ENCODE measurements at places on chromosomes 7 and 10.

- H3K27ac ChIP-seq = no peak overlapping the region
- no peak overlapping the region for H3K4me3 ChIP-seq
- no peaks in the 10 kb centered on the region for H3K27me3 ChIP-seq
- no peaks in the 10 kb centered on the region for H3K36me3 ChIP-seq
These were observed 520.1 kb downstream of the KCNMA1 start for GRCh38 chr10:77117501-77117900.

GRCh38 chr7:28726555-28726954 lies 231.6 kb downstream of the TRIL start:
- H3K27ac ChIP-seq = no peak overlapping the region
- no peak overlapping the region for H3K4me3 ChIP-seq
- no peaks in the 10 kb centered on the region for H3K27me3 ChIP-seq
- no peaks in the 10 kb centered on the region for H3K4me1 ChIP-seq
- ATAC-seq = no peak

DNA sequence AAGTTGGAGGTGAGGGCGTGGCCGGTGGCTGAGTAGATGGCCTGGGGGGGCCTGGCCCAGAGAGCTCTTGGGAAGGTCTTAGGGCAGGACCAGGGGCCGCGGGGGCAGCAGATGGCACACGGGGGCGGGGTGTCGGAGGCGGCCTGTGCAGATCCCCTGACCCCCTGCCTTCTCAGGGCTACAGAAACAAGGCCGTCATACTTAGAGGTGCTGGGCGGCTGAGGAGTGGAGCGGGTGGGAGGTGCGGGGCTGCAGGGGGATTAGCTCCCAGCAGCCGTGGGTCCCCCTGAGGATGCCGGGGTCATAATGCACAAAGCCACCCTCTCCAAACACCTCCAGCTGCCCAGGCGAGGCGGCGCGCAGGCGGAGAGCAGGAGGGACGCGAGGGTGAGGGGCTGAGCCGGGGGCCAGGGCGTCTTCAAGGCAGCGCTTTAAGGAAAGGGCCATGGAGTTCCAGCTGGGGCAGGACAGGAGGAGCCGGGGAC lies 40.4 kb upstream of the ZNF32 start:
- H3K4me3 ChIP-seq = peak overlapping the region; percentile 68
- peaks cover 50% of the 10 kb centered on the region for H3K27me3 ChIP-seq
- H3K36me3 ChIP-seq = no peaks in the 10 kb centered on the region
- H3K27ac ChIP-seq = no peak overlapping the region
- no peak for ATAC-seq

GRCh38 chr7:92836489-92836999 lies at the start of gene CDK6:
CDK6 (minus strand) TSS chr7:92836573; CDS start chr7:92833323, 3,250 bp downstream.
- peak; percentile 69 for ATAC-seq
- no peaks in the 10 kb centered on the region for H3K36me3 ChIP-seq
- peak within 1 kb of the TSS; percentile 81 for H3K27ac ChIP-seq
- H3K4me1 ChIP-seq = peaks cover 38% of the 10 kb centered on the region
- peak within 1 kb of the TSS; percentile 83 for H3K4me3 ChIP-seq

DNA sequence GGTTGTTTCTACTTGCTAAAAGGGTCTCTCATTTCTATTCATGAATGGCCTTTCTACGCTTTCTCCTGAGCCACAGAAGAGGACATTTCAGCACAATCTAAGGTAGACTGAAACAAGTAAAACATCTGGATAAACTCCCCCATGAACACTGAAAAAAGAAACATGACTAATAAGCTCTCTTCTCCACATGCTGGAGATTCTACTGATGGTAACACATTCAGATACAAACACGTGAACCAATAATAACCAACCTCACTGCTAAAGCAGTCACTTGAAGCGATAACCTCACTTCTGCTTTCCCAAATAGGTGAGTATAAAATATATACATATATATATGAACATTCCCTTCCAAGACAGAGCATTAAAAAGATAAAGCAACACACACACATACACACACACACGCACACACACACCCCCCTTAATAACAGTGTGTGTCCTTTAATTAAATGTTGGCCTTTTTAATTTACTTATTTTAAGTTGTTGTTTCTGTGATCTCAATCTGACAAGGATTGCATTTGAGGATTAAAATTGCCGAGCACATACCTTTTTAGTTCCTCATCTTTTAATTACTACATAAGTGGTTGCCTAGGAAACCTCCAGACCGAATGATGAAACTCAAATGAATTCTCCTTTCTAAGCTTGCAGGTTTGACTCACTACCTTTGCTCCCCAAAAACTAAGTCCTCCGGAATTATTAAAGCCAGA lies 292.4 kb upstream of the KLF14 start:
- peak overlapping the region; percentile 90 for H3K27ac ChIP-seq
- peaks cover 81% of the 10 kb centered on the region for H3K4me1 ChIP-seq
- H3K27me3 ChIP-seq = no peaks in the 10 kb centered on the region
- peaks cover 23% of the 10 kb centered on the region for H3K36me3 ChIP-seq

DNA sequence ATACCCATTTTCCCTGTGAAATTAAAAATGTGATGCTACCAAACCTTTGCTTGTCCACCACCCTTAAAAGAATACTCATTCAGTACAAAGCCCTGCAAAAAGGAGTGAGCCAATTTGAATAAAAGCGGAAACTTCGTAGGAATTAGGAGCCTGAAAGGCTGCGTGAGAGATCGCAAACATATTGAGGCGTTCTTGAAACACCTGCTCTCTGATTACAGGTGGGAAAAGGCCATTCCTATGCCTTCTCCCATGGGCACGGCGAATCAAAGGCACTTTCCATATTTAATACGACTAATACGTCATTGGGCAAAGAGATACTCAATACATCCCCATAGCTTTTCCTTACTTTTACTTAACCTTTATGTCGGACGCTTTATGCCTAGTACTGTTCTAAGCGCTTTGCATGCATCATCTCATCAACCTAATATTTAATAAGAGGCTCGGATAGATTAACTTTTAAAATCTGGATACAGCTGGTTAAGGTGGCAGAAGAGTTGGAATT lies 30.9 kb upstream of the KMT2E start:
- peaks cover 43% of the 10 kb centered on the region for H3K4me1 ChIP-seq
- H3K4me3 ChIP-seq = peak overlapping the region; percentile 100
- peak overlapping the region; percentile 100 for H3K27ac ChIP-seq
- no peak for ATAC-seq
- no peaks in the 10 kb centered on the region for H3K27me3 ChIP-seq

DNA sequence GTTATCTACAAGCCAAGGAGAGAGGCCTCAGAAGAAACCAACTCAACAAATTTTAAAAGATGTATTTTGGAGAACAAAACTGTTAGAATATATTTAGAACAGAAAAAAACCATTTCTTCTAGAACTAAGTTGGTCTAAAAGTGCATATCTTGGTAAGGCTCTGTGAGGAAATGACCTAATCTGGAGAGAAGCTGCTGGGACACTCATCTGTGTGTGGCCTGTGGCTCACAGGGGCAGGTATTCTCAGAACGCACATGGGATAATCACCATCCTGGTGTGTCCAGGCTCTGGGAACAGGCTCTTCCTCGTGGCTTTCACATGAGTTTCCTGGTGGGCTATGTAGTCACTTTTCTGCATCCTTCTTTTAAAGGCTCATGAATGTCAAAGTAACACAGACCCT lies 38.1 kb upstream of the PRSS1 start:
- H3K36me3 ChIP-seq = no peaks in the 10 kb centered on the region
- H3K27ac ChIP-seq = peak overlapping the region; percentile 35
- no peaks in the 10 kb centered on the region for H3K27me3 ChIP-seq
- no peak overlapping the region for H3K4me3 ChIP-seq
- ATAC-seq = no peak

GRCh38 chr10:100009283-100009792 lies 409 bp downstream of the DNMBP start:
- H3K27ac ChIP-seq = peak overlapping the region; percentile 77
- peaks cover 74% of the 10 kb centered on the region for H3K4me1 ChIP-seq
- peak overlapping the region; percentile 89 for H3K4me3 ChIP-seq
- peak; percentile 82 for ATAC-seq
- H3K36me3 ChIP-seq = no peaks in the 10 kb centered on the region

- H3K4me3 ChIP-seq = no peak overlapping the region
- no peak overlapping the region for H3K27ac ChIP-seq
- H3K27me3 ChIP-seq = no peaks in the 10 kb centered on the region
- H3K36me3 ChIP-seq = no peaks in the 10 kb centered on the region
- H3K4me1 ChIP-seq = no peaks in the 10 kb centered on the region
- ATAC-seq = no peak
These were observed 43.9 kb downstream of the PNLIPRP2 start for GRCh38 chr10:116664631-116665030.

DNA sequence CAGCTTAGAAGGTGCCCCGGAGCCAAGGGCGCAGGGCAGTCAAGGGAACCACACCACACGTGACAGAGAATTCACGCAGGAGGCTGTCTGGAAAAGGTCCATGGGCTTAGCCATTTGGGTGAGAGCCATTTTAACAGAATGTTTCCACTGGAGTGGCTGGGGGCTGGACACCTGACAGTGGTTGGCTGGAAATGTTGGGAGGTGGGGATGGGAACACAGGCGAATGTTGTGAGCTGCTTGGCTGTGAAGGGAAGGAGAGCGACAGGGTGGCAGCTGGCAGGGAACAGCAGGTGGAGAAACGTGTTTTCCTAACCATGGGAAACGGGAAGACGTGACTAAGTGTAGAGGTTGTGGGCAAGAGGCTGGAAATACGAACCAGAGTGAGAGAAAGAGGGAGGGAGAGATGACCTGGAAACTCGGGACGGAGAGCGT lies 100.5 kb upstream of the ZNF32 start:
- no peak overlapping the region for H3K27ac ChIP-seq
- no peaks in the 10 kb centered on the region for H3K36me3 ChIP-seq
- H3K27me3 ChIP-seq = peaks cover 18% of the 10 kb centered on the region

- no peaks in the 10 kb centered on the region for H3K36me3 ChIP-seq
- no peak overlapping the region for H3K27ac ChIP-seq
- peaks cover 6% of the 10 kb centered on the region for H3K4me1 ChIP-seq
- no peaks in the 10 kb centered on the region for H3K27me3 ChIP-seq
These were observed 97.7 kb downstream of the TAF3 start for GRCh38 chr10:7915923-7916536.

DNA sequence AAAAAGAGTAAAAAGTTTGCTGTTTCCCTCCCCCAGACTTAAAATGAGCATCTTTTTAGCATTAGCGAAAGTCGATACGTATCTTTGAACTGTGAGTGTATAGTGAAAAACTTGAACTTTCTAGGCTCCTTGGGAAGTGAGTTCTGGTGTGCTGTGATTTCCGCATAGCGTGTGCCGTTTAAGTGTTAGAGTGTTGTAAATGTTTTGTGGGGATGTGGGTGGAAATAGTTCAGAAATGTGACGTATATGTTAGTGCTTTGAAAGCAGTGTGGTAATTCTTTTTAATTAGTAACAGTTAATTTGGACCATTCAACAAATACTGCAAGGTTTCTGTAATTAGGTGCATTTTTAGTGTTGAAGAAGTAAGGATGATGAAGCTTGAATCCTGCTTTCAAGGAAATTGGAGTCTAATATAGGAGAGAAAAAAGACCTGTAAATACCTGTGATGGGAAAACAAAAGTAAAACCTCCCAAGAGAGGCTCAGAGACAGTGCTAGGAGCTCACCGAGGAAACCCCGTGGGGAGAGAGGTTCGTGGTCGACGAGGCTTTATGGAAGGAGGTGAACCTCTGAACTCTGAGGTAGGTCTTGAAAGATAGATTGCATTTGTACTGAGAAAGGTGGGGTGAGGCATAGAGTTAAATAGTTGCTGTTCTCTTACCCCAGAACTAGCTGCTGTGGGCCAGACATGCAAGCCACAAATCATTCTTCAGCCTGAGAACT lies 40.8 kb downstream of the RBM33 start:
- H3K27ac ChIP-seq = peak overlapping the region; percentile 45
- no peaks in the 10 kb centered on the region for H3K27me3 ChIP-seq
- no peak overlapping the region for H3K4me3 ChIP-seq
- peaks cover 85% of the 10 kb centered on the region for H3K36me3 ChIP-seq
- ATAC-seq = no peak

DNA sequence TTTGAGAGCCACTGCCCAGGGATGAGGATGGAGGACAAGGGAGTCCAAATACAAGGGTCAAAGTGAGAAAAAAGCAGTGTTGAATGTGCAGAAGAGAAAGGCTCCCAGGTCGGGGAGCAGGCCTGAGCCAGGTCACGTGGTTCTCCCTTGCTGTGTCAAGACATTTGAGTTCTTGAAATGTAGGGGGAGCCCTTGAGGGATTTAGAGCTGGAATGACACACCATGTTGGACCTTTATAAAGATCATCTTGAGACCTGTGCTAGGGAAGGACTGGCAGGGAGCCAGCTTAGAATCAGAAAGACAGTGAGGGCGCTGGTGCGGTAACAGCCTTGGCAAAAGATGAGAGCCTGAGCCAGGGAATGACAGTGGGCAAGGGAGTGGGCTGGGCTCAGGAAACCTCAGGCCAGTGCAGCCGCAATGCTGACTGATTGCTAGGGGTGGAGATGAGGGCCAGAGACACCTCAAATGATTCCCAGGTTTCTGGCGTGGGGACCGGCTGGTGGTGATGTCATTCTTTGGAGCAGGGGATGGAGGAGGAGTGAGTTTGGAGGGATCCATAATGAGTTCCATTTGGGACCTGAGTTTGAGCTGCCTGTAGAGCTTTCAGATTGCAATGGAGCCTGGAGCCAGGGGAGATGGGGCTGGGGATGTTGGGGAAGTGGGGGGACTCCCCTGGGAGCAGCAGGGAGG lies 120.1 kb downstream of the PTPN20 start:
- H3K27me3 ChIP-seq = peaks cover 20% of the 10 kb centered on the region
- no peaks in the 10 kb centered on the region for H3K36me3 ChIP-seq
- no peak overlapping the region for H3K4me3 ChIP-seq
- no peak overlapping the region for H3K27ac ChIP-seq
- H3K4me1 ChIP-seq = no peaks in the 10 kb centered on the region

DNA sequence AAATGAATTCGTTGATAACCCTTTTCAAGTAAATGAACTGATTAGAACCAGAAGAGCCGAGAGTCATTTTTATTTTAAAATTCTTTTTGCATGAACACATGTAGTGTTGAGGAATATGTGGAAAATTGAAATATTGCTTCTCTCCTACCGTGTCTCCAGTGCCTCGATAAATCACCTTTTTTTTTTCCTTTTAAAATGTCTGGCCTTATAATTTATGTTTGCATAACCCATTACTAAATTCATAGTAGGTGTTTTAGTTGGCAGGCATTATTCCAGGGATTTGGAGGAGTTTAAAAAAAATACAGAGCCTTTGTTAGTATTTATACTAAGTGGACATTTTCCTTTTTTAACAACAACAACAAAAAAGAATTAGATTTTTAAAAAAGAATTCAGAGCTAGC lies 115.6 kb downstream of the CUX1 start:
- no peak for ATAC-seq
- no peaks in the 10 kb centered on the region for H3K27me3 ChIP-seq
- peaks cover 37% of the 10 kb centered on the region for H3K4me1 ChIP-seq
- H3K4me3 ChIP-seq = no peak overlapping the region
- no peak overlapping the region for H3K27ac ChIP-seq

- H3K4me3 ChIP-seq = no peak overlapping the region
- no peaks in the 10 kb centered on the region for H3K4me1 ChIP-seq
- ATAC-seq = peak; percentile 9
- no peak overlapping the region for H3K27ac ChIP-seq
These were observed 215.3 kb upstream of the ZNF32 start for GRCh38 chr10:43863859-43864591.

DNA sequence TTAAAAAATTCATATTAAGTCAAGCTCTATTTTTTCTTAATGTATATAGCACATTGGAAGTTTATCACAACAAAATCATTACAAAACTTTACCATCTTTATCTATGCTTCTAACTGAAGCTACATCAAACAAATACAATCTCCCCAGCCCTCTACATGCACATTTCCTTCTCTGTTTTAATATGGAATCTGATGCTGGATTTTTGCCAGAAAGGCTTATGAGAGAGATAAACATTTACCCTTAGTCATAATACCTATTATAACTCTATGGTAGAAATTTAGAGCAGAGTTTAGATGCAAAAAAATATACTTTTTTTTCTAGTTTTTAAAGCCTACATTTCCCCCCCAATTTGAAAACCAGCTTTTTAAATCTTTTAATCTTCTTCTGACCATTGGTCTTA lies 1198.6 kb downstream of the GATA3 start:
- no peak overlapping the region for H3K4me3 ChIP-seq
- H3K4me1 ChIP-seq = no peaks in the 10 kb centered on the region
- H3K27me3 ChIP-seq = peaks cover 20% of the 10 kb centered on the region
- H3K27ac ChIP-seq = no peak overlapping the region

All from stimulated activated memory B cell treated with anti-CD40 and anti-IgM and Interleukin-4, amounts not matched to agents 10 μg/mL and 1 μg/mL and 100 μg/mL, for 72 hours (primary cell).